Hindlimb muscle (tissue), 1 donor: ENCODE measurements at places on chromosomes 5 and 9. TPM values are rescaled to one million over a fixed set of nuclear protein-coding genes. Genes with fewer than 3 reads are reported as not detected.

Gene PDGFRB
- 174 TPM for polyA plus RNA-seq

Gene EFNA5
- 4.7 TPM for polyA plus RNA-seq

Gene LHX3
- polyA plus RNA-seq, result not detected

Gene PCDHA1
- polyA plus RNA-seq, result not detected

Gene FKTN
- 14.6 TPM for polyA plus RNA-seq

Gene PPP3R2
- not detected for polyA plus RNA-seq

Gene SLC6A18
- not detected for polyA plus RNA-seq

Gene FBXO10
- 45.1 TPM for polyA plus RNA-seq

Gene SH3TC2
- polyA plus RNA-seq, result 1.8 TPM

Gene IL7R
- polyA plus RNA-seq, result 2.0 TPM

Gene SPEF2
- 6.6 TPM for polyA plus RNA-seq

Gene LCN1
- polyA plus RNA-seq, result not detected

Gene DND1
- not detected for polyA plus RNA-seq

Gene OTULINL
- polyA plus RNA-seq, result 3.4 TPM

Gene PCDHA12
- polyA plus RNA-seq, result 0.06 TPM

Gene TPPP
- 7.7 TPM for polyA plus RNA-seq

Gene EIF4E1B
- polyA plus RNA-seq, result 0.12 TPM

Gene SLC34A3
- polyA plus RNA-seq, result 1.8 TPM

Gene UGT3A1
- polyA plus RNA-seq, result 19.9 TPM

Gene GDNF
- polyA plus RNA-seq, result 1.9 TPM

Gene JAKMIP2
- 1.3 TPM for polyA plus RNA-seq

Gene CSF2
- not detected for polyA plus RNA-seq

Gene OBP2B
- polyA plus RNA-seq, result not detected

Gene OGN
- polyA plus RNA-seq, result 301 TPM

Gene HARS1
- 53.2 TPM for polyA plus RNA-seq

Gene PCDHGA8
- polyA plus RNA-seq, result 0.80 TPM

Gene IFNB1
- not detected for polyA plus RNA-seq

Gene BAAT
- 0.66 TPM for polyA plus RNA-seq

Gene LPCAT1
- 30.6 TPM for polyA plus RNA-seq

Gene ACTBL2
- not detected for polyA plus RNA-seq

Gene SPATA31C1
- not detected for polyA plus RNA-seq

Gene RGMB
- 59.7 TPM for polyA plus RNA-seq

Gene GABRA6
- polyA plus RNA-seq, result not detected

Gene FOXD4
- 2.7 TPM for polyA plus RNA-seq

Gene CAMLG
- polyA plus RNA-seq, result 43.7 TPM

Gene GCNT4
- polyA plus RNA-seq, result 0.09 TPM

Gene PROB1
- 55.2 TPM for polyA plus RNA-seq
